NCI-H748 treated with DMSO at 0.1 percent for 48 hours (cell line): ENCODE measurements at places on chromosomes 6 and 20.

DNA sequence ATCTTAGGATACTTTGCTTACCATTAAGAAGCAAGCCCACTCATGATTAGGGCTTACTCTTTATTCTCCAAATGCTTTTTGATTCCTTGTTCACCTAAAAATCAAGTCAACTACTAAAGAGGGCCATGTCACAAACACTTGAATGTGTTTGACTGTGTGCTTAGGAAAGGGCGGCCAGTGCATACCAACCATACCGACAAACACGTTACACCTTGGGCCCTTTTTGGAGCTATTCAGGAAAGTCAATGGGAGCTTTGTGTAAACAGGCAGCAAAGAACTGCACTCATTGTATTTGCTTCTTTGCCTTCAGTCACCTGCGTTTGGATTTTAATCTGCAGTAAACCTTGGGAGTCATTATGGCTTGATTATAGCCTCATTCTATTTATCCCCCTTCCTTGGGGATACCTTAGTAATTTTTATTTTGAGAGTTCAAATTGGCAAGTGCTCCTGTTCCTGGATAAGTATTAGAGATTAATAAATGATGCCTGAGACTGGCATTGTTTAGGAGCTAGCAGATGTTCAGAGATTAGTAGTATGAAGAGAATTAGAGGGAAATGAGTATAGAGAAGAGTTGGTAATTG, 102.6 kb upstream of the HDGFL1 start:
- DNase-seq: peak; percentile 28

GRCh38 chr6:17638212-17638715, 38.2 kb downstream of the FAM8A1 start:
- no peak for DNase-seq

GRCh38 chr20:63747622-63748069, 8.1 kb downstream of the SLC2A4RG start:
- DNase-seq: no peak

DNA sequence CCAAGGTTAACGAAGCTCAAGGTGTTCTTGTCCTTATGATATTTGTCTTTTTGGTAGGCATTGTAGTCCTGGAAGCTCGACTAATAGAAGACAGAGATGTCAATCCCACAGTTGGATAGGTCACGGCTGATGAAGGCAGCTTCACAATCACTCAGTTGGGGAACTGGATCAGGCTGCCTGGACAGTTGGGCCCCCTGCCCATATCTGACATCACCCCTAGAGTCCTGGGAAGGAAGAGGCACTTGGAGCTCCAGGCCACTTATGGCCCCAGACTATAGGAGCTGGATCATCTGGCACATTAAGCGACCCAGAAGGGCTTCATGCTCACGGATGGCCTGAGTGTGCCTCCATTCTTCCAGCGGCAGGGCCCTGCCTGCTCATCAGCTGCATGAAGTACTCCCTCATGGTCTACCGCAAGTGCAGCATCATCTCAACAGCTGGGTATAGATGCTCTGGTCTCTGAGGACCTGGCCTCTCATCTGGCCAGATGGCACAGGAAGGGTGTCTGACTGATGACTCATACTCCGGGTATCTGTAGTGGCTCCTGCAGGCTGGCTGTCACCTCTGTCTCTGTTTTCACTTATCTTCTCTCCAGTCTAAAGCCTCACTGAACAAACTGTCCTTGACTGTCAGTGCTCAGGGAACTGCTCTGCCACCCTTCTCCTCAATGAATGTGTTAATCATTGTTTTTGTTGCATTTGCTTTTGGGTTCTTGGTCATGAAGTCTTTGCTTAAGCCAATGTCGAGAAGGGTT, 29.2 kb upstream of the SSR1 start:
- DNase-seq: no peak

DNA sequence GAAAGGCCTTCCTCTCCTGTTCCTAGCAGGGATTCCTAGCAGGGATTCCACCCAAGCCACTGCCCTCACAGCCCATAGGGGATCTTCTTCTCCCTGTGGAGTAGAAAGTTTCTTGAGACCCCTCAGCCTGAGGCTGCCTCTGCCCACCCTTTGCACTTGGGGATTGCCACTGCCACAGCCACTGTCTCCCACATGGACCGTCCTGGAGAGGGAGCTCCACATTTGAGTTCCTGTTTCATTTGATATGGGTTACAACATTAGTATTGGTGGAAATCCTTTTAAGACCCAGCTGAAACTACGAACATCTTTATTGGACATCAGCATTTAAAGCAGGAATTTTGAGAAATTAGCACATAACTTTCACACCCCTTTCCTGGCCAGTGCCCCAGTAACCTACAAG, 25.6 kb downstream of the HLA-G start:
- no peak for DNase-seq

- no peak for DNase-seq
Measured at GRCh38 chr6:107821591-107821990, 2.5 kb downstream of the SCML4 start.

- DNase-seq: no peak
Measured at GRCh38 chr6:139137706-139138105, 2.8 kb downstream of the HECA start.

- DNase-seq: no peak
Measured at GRCh38 chr6:147022041-147022440, 182.2 kb upstream of the STXBP5 start.

- DNase-seq: no peak
Measured at GRCh38 chr20:34299556-34300255, 3.4 kb downstream of the AHCY start.

- peak; percentile 63 for DNase-seq
Measured at GRCh38 chr6:17392978-17393891, at the start of gene CAP2. TSS of gene CAP2 (plus strand) at chr6:17393595. CDS start at chr6:17421556, 27,961 bp downstream.

DNA sequence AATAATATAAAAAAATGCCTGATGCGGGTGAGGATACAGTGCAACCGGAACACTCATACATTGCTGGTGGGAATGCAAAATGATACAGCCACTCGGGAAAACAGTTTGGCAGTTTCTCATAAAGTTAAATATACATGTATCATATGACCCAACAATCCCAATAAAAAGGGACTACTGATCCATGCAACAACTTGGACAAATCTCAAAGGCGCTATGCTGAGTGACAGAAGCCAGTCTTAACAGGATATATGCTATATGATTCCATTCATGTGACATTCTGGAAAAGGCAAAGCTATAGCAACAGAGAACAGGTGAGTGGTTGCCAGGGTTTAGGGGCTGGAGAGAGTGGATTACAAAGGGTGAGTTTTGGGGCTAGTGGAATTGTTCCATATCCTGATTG, 170.2 kb upstream of the MLN start:
- DNase-seq: no peak

- DNase-seq: no peak
Measured at GRCh38 chr6:17477356-17477755, 84.0 kb downstream of the CAP2 start.

DNA sequence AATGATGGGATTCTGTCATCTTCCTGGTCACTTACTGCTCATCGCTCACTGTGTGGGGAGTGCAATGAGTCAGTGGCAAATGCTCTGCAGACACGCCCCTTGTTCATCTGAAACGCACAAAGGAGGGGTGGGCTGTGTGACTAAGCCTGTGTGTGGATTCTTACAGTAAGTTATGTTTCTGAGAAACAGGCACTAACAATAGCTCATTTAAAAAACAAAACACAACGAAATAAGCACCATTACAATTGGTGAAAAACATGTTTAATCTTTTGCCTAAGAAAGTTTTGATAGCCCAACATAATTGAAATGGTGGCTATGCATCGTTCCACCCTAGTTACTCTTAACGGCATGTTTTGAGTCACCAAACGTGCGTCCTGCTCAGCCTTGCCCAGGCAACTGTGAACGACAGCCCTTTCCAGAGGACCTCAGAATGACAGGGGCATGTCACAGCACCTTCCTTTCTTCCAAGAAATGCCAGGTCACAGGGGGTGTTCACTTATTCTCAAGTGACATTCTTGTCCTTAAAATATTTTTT, 118.4 kb upstream of the SGK1 start:
- peak; percentile 39 for DNase-seq

DNA sequence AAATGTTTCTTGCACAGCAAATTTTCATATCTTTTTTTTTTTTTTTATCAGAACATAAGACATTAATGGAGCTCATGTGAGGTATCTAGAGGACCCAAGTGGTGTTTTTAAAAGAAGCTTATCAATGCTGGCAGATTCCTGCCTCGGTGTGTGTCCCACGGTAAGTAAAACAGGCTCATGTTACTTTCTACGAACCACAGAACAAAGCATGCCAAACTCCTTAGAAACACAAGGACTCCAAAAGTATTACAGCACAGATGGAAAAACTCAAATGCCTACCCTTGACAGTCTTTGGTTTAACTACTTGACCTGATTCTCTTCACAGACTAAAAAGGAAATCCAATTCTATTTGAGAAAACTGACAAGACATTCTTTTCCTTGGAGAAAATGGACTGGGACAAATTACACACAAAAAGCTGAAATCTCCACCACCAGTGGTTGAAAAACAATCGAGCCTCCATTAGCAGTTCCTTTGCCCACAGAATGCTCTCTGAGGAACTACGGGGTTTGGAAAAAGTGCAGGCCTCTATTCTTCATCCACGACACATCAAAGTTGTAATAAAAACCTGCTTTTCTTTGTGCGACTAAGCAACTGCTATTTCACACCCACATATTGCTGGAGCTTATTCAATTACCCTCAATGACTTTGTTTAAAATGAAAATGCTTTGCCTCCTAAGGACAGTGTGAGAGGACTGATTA, 5.4 kb downstream of the METTL24 start:
- DNase-seq: no peak

- peak; percentile 61 for DNase-seq
Measured at GRCh38 chr6:93341900-93342613, 77.3 kb downstream of the EPHA7 start.

- no peak for DNase-seq
Measured at GRCh38 chr6:35718375-35718736, 18.5 kb upstream of the ARMC12 start.

- no peak for DNase-seq
Measured at GRCh38 chr6:106977246-106977645, 2.7 kb upstream of the CD24 start.

GRCh38 chr6:84065693-84066290, 32.2 kb downstream of the MRAP2 start:
- DNase-seq: peak; percentile 18

DNA sequence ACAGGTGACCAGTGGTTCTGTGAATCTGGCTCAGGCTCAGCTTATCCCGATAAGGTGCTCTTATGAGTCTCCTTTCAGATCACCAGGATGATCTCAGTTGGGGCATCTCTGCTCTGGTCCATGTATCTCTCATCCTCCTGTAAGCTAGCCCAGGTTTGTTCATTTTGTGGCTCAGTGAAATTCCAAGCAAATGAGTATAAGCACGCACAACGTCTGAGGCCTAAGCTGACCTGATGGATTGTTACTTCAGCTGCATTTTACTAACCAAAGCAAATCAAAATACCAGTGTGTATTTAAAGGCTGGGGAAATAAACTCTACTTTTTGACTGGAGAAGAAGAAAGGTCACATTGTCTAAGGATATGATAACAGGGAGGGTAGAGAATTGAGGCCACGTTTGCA, 551.0 kb upstream of the BTBD3 start:
- no peak for DNase-seq

DNA sequence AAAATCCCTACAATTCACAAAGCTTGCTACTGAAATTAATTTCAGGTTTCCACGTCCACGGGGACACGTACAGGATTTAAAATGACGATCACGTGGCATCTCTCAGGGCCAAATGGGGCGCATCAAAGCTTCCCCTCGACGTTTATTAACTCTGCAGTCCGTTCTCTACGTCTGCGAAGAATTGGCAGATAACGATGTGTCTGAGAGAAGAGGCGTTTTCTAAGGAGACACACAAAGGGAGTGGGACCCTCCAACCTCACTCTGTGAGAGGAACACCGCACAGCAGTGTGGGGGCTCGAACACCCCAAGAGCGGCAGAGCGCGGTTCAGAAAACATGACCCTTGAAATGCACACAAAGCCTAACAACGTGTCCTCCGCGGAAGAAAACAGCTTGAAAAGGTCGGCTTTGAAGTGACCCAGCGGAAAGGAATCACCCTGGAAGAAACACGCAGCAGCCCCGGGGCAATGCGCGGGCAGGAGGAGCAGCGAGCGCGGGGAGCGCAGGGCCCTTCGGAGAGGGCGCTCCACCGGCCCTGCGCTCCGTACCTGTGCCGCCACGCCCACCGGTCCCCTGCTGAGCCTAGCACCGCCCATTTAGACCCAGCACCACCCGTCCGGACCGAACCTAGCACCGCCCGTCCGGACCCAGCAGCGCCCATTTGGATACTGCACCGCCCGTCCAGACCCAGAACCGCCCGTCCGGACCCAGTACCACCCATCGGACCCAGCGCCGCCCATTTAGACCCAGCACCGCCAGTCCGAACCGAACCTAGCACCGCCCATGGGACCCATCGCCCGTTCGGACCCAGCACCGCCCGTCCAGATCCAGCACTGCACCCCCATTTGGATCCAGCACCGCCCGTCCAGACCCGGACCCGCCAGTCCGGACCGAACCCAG, 1.1 kb upstream of the AFDN start:
- peak; percentile 45 for DNase-seq

- no peak for DNase-seq
Measured at GRCh38 chr6:34490390-34491090, 24.7 kb downstream of the PACSIN1 start.

DNA sequence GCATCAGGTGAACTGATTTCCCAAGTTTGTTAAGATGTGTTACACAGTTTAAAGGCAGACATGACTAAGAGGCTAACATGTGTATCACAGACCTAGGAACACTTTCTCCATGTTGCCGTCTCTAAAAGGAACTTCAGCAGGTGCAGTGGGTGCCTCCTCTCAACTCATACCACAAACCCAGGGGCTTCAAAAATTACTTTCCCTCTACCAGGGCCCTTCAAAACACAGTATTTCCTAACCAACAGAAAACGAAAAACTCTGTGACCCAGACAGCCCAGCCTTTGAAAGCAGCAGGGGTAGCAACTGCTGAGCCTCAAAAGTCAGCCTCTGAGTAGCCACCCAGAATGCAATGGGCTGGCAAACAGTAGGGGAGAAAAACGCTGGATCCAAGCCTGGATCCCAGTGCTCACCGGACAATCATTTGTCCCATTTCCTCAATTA, 28.5 kb downstream of the B4GALT5 start:
- no peak for DNase-seq

GRCh38 chr6:140070846-140071473, 696.5 kb upstream of the CITED2 start:
- DNase-seq: no peak

- DNase-seq: no peak
Measured at GRCh38 chr6:109229536-109229935, 134.2 kb downstream of the CEP57L1 start.

- DNase-seq: no peak
Measured at GRCh38 chr20:45336530-45337366, 11.5 kb downstream of the SDC4 start.

GRCh38 chr6:22601984-22602383, 32.6 kb downstream of the HDGFL1 start:
- no peak for DNase-seq

DNA sequence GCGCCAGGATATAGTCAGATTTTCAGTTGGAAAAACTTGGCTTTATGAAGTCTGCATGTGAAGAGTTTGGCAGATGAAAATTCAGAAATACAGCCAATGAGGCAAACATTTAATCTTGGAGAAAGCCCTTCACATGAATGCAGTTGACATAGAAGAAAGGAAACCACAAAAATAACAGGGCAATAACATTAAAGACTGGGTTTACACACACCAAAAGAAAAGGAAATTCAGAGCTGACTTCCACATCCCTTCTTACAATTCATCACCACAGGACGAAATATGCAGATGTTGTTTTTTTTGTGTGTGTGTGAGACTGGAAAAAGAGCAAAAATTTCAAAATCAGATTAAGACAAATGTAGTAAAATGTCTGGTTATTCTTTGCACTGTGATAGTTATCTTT, 69.8 kb upstream of the HEY2 start:
- DNase-seq: no peak
